ENCODE measurements at places on chromosomes 4 and X. TPM values are rescaled to one million over a fixed set of nuclear protein-coding genes. Genes with fewer than 3 reads are reported as not detected.

The NSDHL gene
- total RNA-seq, result 11.6 TPM

The CLNK gene
- 0.27 TPM for total RNA-seq

The SLC10A7 gene
- total RNA-seq, result 10.5 TPM

The CHRDL1 gene
- 5.9 TPM for total RNA-seq

GRCh38 chrX:45435481-45435880, 234.8 kb upstream of the DIPK2B start:
- DNase-seq, result no peak

GRCh38 chr4:94006932-94007331, 178.4 kb downstream of the ATOH1 start:
- DNase-seq, result no peak

- DNase-seq, result no peak
Measured at GRCh38 chrX:123256378-123256777, 72.3 kb downstream of the GRIA3 start.

DNA sequence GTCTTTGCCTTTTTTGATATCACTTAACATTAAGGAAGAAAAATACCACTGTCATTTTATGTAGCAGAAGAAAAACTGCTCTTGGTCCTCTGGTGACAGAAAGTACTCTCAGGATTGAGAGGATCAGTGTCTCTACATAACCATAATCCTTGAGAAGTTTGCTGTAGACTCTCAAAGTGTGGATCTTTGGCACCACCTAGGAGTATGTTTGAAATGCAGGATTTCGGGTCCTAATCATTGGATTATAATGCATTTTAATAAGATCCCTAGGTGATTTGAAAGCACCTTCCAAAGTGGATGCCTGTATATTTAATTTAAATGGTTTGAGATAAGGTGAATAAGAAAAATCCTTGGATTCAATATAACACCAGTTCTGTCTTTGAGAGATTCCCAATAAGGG, 23.2 kb downstream of the MOB1B start:
- DNase-seq, result no peak

- no peak for DNase-seq
Measured at GRCh38 chr4:13955551-13955950, 328.0 kb upstream of the BOD1L1 start.

DNA sequence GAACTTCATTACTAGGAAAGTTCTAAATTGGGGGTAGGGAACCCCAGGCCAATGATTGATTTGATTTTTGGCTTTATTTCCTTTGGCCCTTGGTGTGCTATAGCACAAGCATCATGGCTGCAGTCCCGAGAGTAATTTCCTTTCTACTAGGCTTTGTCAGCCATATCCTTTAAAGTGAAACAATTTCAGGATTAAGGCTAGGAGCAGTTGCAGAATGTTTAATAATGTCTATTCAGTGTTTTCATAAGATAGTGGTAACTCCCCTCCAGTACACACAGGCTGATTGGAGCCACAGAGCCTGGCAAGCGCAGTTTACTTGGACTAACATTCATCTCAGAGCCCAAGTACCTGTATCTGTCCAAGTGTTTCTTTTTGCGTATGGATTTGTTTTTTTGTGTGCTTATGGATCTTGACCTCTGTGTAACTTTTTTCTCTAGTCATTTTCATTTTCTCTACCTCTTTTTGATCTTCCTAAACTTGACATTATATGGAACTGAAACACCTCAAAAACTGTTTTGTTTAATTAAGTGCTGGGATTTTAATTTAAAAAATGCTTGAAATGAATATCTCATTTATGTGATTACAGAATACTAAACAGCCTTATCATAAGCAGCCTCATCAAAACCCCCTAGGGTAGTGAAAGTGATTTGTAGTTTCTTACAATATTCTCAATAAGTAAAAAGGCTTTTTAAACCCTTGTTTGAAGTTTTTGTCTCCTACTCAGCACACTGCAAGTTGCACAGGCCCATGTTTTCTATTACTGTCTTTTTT, 7.5 kb downstream of the STIM2 start:
- no peak for DNase-seq

DNA sequence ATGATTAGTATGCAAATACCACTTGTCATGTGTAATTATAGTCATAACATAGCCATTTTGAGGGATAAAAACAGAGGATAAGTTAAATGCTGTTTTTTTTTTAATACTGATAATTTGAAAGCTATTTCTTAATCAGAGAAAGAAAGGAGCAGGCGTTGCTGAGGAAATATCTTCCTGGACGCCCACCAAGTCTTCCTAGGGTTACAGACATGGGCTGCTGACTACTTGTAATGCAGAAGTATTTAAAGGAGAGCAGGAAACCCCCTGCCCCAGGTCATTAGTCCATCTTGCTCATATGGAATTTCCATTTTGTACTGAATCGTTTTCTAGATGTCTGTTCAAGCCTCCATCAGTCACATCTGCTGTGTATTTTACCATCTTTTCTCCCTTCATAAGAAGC, 176.2 kb downstream of the ADGRL3 start:
- DNase-seq, result no peak

GRCh38 chr4:185786422-185786821, 25.6 kb downstream of the SORBS2 start:
- no peak for DNase-seq

- no peak for DNase-seq
Measured at GRCh38 chr4:87071401-87071800, 136.6 kb downstream of the AFF1 start.

DNA sequence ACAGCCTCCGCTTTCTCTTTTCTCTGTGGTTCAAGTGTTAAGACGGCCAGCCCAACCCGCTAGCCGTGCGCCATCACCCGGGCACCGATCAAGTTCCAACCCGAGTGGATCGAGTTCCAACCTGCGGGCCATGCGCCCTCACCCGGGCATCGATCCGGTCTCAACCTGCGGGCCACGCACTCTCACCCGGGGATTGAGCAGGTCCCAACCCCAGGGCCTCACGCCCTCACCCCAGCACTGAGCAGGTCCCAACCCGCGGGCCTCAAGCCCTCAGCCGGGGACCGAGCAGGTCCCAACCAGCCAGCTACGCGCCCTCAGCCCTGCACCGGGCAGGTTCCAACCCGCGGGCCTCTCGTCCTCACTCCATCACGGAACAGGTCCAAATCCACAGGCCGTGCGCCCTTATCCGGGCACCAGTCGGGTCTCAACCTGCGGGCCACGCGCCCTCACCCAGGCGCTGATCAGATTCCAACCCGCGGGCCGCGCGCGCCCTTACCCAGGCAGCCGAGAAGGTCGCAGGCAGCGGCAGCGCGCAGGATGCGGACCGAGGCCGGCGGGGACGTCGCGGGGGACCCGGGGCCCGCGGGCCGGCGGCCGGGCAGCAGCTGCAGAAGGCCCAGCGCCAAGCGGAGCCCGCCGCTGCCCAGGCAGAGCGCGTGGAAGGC, 443 bp downstream of the GPR143 start:
- DNase-seq, result no peak

GRCh38 chrX:151806967-151807540, 72.5 kb downstream of the CNGA2 start:
- DNase-seq, result no peak

DNA sequence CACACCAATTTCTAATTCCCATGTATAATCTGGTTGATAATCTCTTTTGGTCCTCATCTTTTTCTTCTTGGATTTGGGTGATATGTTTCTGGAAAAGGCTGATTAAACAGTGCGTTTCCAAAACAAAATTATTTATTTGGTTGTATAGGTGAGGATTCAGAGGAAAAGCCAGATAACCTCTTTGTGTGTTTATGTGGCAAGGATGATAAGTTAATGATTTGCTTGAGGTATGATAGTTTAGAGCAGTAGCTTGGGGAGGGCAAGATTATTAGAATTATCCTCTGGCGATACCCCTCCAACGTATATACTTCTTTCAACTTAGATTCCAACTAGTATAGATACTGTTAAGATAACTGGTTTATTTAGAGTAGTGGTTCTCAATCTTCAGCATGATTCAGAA, 53.3 kb downstream of the SLC4A4 start:
- DNase-seq, result no peak

DNA sequence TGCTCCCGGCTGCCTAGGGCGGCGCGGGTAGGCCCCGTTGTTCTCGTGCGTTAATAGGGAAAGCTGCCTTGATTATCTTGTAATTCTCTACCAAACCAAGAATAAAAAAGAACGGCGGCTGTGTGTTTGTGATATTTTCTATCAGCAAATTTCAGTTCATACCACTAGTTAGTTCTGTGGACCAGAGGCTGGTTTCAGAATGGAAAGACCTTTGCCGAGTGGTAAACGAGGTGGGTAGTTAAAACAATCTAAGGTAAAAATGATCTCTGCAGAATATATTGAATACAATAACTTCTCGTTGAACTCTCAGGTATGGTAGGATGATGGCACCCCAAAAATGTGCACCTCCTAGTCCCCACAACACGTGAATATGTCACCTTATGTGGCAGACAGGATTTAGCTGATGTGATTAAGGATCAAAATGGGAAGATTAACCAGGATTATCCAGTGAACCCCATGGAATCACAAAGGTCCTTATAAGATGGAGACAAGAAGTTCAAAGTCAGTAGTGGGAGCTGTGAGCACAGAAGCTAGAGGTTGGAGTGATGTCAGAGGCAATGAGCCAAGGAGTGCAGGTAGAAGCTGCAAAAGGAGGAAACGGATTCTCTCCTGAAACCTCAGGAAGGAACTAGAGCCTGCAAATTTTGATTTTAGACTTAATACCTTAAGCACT, 574 bp upstream of the CFAP97 start:
- no peak for DNase-seq

DNA sequence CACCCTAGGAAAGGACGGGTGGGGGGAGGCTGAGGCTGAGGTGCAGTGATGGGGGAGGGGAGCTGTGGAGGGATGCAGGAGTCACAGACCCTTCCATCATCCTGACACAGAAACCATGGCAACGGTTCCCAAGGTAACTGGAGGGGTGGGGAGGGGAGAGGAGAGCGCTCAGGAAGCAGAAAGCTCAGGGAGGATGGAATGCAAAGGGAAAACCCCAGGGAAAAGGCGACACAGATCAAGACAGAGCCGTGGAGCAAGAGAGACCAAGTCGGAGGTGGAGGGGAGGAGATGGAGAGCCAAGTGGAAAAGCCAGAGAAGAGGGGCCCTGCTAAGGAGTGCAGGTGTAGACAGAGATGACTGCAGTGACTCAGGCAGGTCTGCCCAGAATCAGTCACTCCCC, 14.5 kb downstream of the L1CAM start:
- DNase-seq, result no peak

GRCh38 chrX:107709266-107709806, 66.3 kb downstream of the TSC22D3 start:
- DNase-seq, result no peak

DNA sequence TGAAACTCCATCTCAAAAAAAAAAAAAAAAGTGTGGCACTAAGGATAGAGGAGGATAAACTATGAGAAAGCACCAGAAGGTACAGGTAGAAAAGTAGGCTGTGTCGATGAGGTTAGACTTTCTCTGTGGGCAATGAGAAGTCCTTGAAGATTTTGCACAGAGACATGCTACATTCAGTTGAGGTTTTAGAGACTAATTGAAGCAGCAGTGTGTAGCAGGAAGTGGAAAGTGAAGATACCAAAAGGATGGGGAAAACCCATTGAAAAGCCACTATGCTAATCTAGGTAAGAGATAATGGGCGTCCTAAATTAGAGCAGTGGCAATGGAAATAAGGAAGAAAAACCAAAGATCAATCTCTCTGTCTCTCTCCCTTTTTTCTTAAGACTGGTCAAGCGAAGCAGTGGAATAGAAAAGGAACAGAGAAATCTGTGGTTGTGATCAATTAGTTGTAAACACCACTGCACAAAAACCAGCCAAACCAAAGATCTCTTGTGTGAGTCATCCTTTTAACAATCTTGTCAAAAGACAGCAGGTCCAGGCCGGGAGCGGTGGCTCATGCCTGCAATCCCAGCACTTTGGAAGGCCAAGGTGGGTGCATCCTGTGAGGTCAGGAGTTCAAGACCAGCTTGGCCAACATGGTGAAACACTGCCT, 3.5 kb downstream of the SPINK2 start:
- no peak for DNase-seq

GRCh38 chrX:53374222-53374820, 48.1 kb downstream of the SMC1A start:
- no peak for DNase-seq

GRCh38 chrX:107935200-107935599, 47.0 kb downstream of the TEX13B start:
- no peak for DNase-seq

DNA sequence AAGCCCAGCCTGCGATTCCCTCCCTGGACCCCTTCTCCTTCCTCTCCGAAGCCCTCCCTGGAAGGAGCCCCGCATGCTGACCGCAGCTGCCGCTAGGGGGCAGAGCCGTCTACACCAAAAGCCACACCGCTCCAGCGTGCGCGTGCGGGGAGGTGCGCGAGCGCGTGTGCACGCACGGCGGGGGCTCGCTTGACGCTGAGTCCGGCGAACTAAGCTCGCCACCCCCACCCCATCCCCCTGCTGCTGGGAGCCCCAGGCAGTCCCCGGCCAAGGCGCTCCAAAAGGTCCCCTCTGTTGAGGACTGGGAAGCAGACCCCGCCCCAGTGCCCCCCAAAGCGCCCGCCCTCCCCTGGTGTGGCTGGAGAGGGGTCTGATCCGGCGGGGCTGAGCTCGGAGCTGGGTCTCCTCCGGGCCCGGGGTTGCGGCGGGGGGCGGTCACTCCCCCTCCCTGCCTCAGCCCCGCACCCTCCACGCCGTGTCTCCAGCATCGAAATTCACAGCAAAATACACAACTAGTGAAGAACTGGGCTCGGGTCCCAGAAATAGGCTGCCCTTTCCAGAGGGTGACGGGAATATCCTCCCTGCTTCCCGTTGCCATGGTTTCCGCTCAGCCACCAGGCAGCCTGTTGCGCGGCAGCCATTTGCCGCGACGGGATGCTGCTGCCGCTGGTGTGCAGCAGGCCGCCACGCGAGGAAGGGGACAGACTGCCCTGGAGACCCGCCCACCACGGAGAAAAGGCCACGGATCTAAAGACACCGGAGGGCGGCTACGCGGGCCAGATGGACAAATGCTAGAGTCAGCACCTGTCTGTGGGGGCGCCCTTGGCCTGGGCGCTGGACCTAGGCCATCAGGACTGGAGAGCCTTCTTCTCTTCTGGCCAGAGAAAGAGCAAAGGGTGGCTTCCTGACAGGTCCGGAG, 11.2 kb upstream of the CCNQ start:
- peak; percentile 69 for DNase-seq

DNA sequence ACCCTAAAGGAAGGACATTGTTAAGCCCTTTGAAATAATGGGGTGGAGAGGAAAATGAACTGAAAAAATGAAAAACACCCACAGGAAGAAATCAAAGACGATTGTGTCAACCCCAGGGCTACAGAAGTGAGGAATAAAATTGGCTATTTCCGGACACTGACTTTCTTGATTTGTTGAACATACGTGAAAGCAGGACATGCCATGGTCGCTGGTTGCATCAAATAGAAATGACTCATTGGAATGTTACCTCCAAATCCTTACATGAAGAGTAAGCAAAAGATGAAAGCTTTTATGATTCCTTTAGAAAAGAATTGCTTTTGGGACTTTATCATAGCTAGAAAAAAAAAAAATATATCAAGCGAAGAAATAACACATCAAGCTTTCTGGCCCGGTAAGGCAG, 75.3 kb downstream of the DCUN1D4 start:
- no peak for DNase-seq

All from hematopoietic multipotent progenitor cell (in vitro differentiated cells).